ENCODE measurements at places on chromosomes 12 and 14. TPM values are rescaled to one million over a fixed set of nuclear protein-coding genes. Genes with fewer than 3 reads are reported as not detected.

Gene TMEM121
- total RNA-seq, result 11.0 TPM

Gene SDR9C7
- total RNA-seq, result not detected

Gene HHIPL1
- 0.45 TPM for total RNA-seq

Gene RIN3
- total RNA-seq, result 1.5 TPM

Gene B4GALNT1
- total RNA-seq, result 4.9 TPM

Gene NOS1
- total RNA-seq, result not detected

Gene LRTM2
- total RNA-seq, result not detected

Gene TMEM30B
- total RNA-seq, result 0.06 TPM

Gene CLMN
- 3.6 TPM for total RNA-seq

Gene EEF1AKMT3
- total RNA-seq, result 3.0 TPM

Gene CCDC197
- total RNA-seq, result not detected

DNA sequence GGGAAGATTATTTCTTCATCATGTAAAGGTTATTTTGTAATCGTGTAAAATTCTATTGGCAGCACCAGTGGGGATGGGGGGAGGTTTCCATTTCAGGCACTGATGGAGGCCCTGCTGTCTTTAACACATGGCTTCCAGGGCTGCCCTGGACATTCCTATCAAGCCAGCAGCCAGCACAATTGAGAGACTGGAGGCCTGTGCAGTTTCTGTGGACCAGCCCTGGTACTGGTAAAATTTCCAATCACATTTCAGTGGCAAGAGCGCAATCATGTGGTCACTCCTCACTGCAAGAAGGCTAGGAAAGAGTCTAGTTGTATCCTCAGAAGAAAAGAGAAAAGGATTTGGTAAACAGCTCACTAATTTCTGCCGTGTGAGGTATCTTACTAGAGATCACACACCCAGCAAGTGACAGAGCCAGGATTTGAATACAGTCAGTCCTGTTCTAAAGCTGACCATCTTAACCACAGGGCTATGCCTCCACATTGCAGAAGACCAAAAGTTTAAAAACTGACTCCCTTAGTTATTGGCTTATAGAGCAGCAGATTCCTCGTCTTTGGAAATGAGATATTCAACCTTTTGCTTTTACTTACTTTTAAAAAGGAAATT is 179.4 kb upstream of the ARHGAP5 start:
- peak; percentile 40 for DNase-seq

- DNase-seq, result no peak
Observed at GRCh38 chr12:28442101-28442500, 251.8 kb downstream of the CCDC91 start.

GRCh38 chr12:54298904-54299303 is 1.9 kb downstream of the NFE2 start:
- no peak for DNase-seq

DNA sequence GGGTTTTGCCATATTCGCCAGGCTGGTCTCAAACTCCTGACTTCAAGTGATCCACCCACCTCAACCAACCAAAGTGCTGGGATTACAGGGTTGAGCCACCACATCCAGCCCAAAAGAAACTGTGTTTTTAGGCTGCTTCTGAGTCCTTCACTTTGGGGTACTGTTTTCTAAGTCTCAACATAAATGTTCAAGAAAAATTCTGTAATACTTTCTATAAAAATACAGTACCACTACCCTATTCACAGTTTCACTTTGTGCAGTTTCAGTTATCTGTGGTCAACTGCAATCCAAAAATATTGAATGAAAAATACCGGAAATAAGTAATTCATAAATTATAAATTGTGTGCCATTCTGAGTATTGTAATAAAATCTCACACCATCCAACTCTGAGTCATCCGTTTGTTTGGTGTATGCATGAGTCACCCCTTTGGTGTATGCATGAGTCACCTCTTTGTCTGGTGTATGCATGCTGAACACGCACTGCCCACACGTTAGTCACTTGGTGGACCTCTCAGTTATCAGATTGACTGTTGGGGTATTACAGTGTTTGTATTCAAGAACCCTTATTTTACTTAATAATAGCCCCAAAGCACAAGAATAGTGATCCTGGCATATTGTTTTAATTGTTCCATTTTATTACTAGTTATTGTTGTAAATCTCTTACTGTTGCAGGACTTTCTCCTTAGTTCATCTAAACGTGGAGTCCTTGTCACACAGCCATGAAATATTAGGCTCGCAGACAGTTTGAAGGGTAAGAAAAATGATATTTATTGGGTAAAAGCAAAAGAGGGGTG is 190.2 kb downstream of the FSCB start:
- peak; percentile 76 for DNase-seq

DNA sequence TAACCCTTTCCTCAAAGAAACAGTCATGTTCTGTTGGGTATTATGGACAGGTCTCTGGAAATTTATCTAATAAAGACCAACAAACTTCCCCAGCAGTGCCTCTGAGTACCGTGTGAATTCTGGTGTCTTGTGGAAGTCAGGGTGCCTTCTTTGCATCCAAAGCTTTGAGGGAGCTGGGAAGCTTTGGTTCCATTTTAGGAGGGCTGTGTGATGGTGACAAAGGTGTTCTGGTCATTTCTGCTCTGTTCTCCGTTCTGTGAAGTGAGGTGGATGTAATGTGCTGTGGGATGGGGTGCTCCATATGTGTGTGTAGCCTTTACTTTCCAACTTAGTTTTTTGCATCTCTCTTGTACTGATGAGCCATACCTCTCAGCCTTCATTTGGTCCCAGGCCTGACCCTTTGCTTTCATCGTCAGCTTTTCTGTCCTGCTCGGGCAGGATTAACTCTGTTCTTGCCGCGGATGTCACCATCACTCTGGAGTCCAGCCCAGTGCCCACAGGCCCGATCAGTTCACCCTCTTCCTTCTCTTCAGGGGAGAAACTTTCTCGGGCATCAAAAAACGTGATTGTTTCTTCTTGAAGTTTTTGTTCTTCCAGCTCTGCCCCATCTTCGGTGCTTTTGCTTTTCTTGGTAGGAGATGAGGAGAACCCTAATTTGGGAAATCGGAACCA is 13.2 kb downstream of the PLD4 start:
- DNase-seq, result no peak

DNA sequence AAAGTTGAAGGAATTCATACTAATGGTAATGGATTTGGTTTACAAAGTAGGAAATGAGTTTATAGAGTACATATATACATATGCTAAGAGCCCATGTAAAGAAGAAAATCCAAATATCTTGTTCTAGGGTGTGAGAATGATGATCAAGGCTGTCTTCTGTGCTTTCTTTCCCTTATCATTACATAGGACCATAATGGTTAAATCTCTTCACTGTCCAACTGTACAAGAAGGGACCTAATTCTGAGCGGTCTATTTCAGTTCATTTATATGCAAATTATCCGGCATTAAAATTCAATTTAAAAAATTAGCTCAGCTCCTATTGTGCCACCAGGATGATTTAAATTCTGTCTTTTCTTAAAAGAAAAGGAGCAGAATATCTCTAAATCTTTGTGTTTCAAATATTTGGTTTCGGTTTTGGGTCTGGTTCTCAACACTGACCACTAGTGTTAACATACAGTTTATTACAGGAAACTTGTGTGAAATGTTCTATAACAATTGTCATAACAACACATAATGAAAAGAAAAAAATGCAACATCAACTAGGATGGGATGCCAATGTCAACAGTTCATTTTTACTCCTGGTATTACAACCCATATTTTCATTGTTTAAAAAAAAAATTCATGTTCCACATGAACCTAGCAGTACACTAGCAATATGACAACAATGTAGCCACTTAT is 16.8 kb downstream of the OR4K1 start:
- peak; percentile 8 for DNase-seq

DNA sequence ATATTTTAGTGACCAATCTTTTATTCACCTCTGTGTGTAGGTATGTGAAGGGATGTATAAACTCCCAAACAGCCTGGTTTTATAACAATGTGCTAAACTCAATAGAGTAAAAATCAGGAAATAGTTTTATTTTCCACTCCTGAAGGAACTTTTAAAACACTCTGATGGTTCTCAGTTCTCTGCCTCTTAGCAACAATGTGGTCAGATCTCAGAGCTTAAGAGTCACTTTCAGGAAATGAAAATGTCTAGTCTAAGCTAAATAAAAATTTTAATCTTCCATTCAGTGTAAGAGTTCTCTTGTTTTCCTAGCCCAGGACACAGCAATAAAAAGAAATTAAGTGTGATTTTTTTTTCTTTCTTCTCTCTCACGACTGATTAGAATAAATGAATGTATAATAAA is 718.0 kb downstream of the C12orf50 start:
- peak; percentile 12 for DNase-seq

- DNase-seq, result peak; percentile 5
Observed at GRCh38 chr14:50447461-50447860, 50.8 kb upstream of the CDKL1 start.

DNA sequence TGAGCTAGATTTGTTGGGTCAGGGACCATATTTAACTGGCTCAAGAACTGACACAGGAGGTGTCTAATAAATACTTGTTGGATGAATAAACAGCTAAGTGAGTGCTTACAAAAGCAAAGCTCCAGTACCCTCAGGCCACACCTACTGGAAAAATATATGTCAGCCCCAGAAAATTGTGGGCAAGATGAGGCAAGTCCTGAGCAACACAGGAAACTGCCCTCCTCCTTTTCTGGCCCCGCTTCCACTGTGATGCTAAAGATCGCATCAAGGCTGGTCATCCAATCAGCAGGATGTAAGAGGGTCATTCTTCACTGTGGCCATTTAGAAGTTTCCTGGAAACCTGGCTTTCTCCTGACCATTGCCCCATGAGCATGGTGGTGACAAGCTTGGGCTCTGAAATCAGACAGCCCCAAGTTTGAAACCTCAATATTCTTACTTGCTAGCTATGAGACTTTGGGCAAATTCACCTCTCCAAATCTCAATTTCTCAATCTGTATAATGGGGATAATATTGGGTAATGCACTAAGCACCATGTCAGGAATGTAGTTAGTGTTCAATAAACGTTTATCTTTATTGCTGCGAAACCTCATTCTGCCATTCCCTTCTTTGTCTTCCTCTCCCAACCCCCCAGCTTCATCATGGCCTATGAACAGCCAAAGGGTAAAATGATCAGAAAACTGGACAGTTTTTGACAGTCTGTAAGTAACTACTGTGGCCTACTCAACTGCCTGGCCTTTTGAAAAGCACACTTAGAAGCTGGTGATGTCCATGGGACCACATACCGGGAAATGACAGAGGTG is 139.3 kb upstream of the PZP start:
- DNase-seq, result peak; percentile 65

GRCh38 chr12:102426599-102427542 is 53.5 kb downstream of the IGF1 start:
- no peak for DNase-seq

- no peak for DNase-seq
Observed at GRCh38 chr12:53197011-53197640, 9.9 kb downstream of the ITGB7 start.

DNA sequence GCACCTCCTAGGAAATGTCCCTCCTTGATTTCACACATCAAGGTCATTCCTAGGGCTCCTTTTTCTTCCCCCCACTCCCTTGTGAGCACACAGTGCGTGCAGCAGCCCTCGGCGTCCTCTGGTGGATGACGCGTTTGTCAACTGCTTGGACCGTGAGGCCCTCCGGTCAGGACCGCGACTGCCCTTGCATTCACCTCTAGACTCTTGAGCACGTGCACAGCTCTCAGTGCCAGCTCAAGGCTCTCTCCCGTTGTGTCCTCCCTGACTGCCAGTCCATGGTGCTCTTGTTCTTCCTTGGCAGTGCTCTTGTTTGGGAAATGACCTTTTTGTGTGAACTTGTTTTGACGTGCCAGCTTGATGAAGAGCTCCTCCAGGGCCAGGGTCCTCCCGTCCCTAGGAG is 67.9 kb downstream of the TSPAN9 start:
- no peak for DNase-seq

- no peak for DNase-seq
Observed at GRCh38 chr14:58668848-58669480, 31.2 kb downstream of the DACT1 start.

DNA sequence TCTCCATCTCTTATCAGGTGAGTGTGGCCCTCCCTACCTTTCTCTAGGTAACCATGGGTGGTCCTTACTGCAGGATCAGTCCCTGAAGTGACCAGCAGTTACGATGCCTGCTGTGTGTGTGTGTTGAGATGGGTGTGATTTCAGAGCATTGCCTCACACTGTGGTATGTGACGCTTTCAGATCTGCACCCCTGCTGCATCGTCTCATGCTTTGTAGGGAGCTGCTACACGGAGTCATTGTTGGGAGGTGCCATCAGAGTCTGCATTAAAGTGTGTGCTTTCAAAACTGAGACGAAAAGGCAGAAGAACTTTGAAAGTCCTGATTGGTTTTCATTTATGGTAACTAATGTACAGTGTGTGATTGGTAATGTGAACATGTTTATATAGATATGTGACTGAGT is 150.5 kb downstream of the PELI2 start:
- DNase-seq, result no peak

DNA sequence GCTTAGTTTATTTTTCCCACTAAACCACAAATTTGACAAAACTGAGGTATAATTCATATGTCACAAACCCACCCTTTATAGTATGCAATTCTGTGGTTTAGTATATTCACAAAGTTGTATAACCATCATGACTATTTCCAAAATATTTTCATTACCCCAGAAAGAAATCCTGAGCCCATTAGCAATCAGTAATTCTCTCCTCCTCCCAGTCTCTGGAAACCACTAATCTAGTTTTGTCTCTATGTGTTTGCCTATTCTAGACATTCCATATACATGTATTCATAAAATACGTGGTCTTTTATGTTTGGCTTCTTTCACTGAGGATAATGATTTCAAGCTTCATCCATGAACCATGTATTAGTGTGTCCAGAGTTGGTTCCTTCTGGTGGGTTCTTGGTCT is 267.6 kb downstream of the AEBP2 start:
- no peak for DNase-seq

GRCh38 chr12:131357920-131358319 is 353.0 kb upstream of the SFSWAP start:
- no peak for DNase-seq

DNA sequence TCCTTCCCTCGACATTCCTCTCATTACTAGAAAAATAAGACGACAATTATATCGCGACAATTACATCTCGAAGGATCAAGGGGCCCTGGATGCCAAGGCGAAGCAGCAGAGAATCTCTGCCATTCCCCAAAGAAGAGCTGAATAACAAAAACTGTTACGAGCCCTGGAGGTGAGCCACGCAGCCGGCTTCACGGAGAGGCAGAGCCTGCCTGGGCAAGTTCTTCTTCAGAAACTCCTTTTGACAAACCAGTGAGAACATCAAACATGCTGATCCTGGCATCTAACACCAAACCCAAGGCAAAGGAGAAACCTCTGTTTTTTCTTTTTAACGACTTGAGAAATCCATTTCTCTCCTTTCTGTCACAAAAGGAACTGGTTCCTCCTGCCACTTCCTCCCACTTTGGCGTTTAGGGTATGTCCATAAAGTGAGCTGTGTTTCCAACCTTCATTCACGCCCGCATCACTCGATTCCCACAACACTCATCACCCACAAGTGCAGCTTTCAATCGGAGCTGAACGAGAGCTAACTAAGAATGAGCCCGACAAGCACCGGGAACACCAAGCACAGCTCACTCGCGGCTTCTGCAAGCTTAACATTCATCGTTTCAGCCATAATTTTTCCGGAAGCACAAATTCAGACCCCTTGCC is 21.5 kb downstream of the CCDC88C start:
- no peak for DNase-seq

DNA sequence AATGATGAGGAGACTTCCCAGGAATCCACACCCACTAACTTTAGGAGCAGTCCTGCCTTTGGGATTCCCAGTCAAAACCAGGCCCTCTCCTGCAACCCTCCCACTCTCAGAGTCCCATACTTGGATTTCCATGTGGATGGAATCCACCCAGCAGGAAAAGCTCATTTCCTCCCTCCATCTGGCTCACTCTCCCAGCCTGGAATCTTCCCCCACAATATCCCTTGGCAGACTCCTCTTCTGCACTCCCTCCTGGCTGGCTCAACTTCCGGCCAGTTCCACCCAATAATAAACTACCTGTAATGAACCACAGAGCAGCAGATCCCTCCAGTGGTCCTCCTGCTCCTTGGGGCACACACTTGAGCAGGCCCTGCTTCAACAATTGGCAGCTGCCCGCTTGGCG is 102.8 kb upstream of the EGLN3 start:
- DNase-seq, result no peak

Measured in LHCN-M2 (cell line).